ENCODE measurements at places on chromosomes 6 and 20.

DNA sequence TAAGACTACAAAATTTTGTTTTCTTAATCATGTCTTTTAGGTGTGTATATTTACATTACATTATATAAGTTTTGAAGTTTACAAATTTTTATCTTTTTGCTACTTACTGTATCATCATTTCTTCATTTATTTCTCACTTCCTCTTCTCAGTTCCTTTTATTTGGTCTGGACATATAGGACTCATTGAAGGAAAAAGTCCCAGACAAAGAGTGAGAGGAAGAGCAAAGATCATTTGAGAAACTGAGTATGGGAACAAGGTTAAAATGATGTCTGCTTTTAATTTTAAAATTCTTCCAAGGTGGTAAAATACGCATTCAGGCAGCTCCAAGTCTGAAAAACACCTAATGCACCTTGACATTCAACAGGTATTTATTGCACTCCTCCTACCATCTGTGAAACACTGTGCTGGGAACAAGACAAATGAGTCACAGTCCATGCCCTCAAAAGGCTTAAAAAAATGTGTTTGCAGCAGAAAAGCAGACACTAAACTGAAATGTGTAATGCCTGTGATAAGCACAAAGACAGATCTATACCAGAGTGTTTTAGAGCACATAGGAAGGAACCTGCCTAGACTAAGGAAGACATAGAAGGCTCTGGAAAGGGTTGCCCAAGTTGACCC is 63.2 kb downstream of the PKIB start:
- DNase-seq: no peak

GRCh38 chr6:68738039-68738438 is 103.0 kb downstream of the ADGRB3 start:
- no peak for DNase-seq

DNA sequence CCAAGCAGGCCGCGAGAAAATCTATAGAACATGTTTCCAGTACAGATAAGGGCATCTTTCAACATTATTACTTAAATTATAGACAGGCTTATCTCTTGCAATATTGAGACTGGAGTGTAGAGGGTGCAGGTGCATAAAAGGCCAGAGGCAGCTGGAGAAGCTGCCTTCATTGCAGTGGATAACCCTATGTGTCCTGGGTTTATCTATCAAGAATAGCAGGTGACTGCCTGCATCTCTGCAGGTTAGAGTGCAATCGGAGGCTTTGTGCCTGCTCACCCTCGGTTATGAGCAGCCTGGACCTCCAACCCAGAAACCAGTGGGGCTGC is 28.7 kb upstream of the ECI2 start:
- DNase-seq: no peak

DNA sequence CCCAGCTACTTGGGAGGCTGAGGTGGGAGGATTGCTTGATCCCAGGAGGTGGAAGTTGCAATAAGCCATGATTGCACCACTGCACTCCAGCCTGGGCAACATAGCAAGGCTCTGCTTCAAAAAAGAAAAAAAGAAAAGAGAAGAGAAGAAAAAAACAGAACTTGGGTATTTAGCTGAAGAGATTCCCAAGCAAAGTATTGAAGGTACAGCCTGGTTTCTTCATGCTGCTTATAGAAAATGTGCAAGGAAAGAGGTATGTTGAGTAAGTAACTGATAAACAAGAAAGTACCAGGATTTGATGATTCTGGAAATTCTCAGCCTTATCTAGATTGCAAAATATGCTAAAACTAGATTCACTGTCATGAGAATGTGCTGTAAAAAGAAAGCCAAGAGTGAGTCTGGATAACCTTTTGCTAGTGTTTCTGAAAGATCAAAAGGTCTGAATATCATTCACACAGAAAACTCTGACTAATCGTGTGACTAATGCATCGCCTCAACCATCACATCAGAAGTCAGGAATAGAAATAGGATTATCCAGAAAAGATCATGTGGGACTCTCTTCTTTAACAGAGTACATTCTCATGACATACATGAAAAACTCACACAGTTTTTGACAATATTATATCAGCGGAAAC is 32.4 kb upstream of the NOP56 start:
- no peak for DNase-seq

GRCh38 chr6:138377844-138378243 is at the start of gene SMIM28:
Gene SMIM28 (plus strand): TSS chr6:138377905. CDS start chr6:138378073, 168 bp downstream.
- no peak for DNase-seq

DNA sequence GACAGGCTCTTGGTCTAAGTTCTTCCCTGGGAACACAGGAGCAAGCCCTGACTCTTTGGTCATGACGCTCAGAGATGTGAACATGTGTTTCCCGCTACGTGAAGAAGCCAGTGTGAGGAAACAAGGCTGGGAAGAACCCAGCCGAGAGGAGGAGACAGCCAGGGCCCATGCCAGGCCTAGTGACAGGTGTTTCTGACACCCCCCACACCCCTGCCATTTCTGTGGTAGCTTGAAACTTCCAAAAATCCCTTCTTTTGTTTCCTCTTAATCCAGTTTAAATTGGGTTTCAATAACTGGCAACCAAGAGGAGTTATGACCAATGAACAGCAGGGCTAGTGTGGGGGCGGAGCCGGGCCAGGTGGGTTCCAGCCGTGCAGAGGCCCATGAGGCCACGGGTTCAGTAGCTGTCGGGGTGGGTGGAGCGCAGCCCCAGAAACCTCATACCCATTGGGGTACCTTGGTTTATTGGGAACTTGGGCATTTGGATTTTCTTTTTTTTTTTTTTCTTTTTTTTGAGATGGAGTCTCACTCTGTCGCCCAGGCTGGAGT is 33.5 kb downstream of the WRNIP1 start:
- no peak for DNase-seq

DNA sequence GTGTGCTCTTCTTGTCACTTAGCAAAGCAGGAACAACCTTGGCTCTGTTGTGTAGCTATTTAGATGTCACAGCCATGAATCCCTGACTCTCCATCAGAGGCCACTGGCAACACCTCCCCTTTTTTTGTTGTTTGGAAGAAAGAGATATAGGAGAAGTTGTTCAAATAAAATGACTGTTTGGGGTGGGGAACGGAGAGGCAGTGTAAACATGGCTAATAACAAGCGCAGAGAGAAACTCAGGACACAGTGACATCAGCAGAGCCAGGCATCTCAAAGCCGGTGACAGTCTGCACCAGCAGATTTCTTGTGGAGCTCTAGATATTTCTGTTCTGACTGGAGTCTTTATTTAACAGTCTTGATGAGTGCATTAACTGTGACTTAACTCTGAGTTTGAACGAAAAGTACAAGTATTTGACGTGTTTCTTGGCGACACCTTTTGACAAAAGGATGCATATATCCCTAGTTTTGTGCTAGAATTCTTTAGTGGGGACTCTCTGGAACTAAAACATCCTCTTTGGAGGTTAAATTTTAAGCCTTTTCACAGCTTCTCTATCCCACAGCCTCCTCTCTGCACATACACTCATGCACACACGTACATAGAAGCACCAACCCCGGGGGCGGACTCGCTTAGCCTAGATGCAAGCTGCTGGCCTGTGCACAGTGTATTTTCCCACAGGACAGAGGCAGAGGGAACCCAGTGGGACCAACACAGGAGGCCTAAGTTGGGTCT is 53.8 kb downstream of the ADAT2 start:
- no peak for DNase-seq

GRCh38 chr20:63046841-63047240 is 40.1 kb upstream of the BHLHE23 start:
- no peak for DNase-seq

DNA sequence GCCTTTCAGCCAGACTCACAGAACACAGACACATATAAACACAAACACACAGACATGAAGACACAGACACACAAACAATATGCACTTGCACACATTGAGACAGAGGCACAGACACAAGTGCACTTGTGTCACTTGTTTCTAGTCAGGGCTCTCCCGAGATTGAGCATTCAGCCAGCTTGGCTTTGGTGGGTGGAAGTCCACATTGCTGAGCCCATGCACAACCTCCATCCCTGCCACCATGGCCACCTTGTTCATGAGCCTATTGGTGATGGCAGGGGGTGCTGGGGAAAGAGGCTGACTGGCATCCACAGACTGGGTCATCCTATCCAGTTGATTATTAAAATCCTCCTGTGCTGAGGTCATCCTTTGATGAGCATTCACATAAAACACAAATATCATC is 11.5 kb upstream of the CST7 start:
- no peak for DNase-seq

DNA sequence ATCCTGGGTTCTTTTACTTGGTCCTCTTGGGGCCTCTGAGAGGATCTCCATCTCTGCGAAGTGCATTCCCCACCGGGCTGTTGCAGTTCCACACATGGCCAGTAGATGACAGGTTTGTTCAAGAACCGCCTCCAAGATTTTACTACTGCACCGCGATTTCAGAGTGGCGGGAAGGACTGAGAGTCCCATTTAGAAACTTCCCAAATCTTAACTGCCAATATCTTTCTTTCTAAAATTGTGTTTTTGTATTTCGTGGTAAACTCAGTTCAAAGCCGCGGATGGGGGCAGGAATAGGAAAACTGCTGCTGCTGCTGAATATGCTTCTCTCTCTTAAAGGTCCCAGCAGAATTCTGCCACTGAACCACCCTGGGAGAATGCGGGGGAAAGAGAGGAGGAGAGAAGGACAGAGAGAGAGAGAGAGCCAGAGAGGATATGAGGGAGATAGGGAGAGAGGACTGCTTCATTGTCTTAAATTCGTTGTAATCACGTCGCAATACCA is 8.6 kb upstream of the BTNL2 start:
- DNase-seq: peak; percentile 81

- DNase-seq: no peak
Measured at GRCh38 chr6:69868252-69868804, 2.0 kb downstream of the COL19A1 start.

GRCh38 chr6:117840541-117840983 is 66.5 kb upstream of the SLC35F1 start:
- DNase-seq: peak; percentile 34

GRCh38 chr20:47360297-47361056 is 4.0 kb upstream of the ZMYND8 start:
- peak; percentile 85 for DNase-seq

DNA sequence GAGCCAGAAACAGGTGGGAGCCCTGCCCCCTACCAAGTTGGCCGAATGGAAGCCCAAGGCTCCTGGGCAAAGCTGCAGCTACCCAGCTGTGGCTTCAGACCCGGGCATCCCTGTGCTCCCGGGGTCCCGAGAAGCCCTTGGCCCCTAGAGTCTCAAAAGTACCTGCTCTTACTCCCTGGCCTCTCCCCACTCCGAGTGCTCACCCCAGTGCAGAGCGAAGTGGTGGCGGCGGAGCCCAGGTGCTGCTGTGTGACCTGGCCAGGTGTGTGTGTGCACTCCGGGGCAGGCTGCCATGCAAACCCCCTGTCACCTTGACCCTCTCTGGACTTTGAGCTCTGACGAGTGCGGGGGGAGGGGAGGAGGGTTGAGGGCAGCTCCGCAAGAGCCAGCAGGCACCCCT is 493.8 kb upstream of the MANEA start:
- DNase-seq: peak; percentile 6

DNA sequence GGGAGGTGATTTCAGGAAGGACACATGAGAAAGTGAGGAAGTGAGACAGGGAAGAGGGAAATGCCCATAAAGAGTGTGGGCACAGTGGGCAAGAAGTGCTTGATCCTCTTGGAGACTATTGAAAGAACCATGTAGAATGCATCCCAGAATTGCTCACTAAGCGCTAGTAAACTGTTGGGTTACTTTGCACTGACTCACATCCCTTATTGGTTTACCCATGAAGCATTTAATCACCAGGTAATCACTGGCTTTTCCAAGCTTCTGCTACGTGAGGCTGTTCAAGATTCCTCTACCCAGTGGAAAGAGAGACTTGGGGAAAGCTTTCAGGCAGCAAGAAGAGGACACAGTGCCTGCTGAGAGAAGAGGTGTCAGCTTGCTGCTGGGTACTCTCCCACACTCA is 410.0 kb upstream of the JAG1 start:
- no peak for DNase-seq

DNA sequence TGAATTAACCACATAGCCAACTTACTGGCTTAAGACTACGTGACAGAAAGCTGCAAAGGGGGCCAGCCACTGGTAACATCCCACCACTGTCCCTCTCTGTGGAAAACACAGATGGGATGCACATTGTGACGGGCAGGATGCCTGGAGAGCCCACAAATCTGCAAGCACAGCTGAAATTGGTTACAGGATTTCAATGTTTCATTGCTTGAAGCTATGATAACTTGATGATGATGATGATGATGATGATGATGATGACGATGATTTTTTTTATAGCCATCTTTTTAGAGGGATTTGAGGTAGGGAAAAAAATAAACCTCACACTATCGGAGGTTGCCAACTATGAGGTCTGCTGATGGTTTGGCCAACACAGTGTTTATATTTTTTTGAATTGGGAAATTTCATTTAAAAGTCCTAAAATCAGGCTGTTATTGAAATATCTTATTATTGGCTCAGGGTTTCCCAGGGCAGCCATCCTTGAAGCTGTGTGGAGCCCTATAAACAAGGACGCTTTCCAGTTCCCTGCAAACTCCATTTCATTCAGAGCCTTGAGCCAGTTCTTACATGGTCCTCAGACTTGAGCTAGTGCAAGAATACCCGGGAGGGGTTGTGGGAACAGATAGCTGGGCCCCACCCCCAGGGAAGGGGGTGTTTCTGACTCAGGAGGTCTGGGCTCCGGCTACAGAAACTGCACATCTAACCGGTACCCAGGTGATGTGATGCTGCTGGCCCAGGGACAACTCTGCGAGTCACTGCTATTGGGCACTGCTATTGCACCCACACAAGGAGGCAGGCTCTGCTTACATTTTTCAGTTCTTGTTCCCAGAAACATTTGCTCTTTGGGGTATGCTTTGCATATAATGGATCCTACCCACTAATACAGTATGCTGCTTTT is 27.1 kb downstream of the BCAS1 start:
- DNase-seq: no peak

DNA sequence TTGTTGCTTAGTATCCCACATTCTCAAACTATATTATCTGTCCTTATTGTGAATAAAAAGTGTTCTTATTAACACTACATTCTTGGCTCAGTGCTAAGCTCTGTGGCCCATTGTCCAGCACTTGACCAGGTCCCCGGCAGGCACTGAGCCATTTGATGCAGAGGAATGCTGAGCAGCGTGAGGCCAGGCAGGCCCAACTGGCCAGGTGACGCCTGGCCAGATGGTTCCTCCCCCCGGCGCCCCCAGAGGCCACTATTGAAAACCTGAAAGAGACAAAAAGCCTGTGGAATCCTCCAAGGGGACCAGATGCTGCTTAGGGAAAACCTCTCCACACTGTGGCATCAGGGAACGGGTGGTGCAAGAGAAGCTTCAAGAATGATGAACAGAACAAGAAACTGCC is 597.5 kb upstream of the JAG1 start:
- DNase-seq: no peak

GRCh38 chr6:87164506-87164905 is 9.1 kb downstream of the ZNF292 start:
- no peak for DNase-seq

- DNase-seq: peak; percentile 84
Measured at GRCh38 chr6:110625883-110626282, 149.5 kb upstream of the SLC22A16 start.

Measured in osteoblast (primary cell).